ENCODE measurements at places on chromosomes 13 and 19. TPM values are rescaled to one million over a fixed set of nuclear protein-coding genes. Genes with fewer than 3 reads are reported as not detected.
A peak's percentile ranks its signal among the peaks of the same experiment; 100 is the strongest.

Gene CPB2
- polyA plus RNA-seq: not detected

Gene SLC35E1
- 17.8 TPM for polyA plus RNA-seq

Gene GPR4
- polyA plus RNA-seq: 3.8 TPM

Gene MAN2B1
- polyA plus RNA-seq: 44.5 TPM

Gene CLEC17A
- polyA plus RNA-seq: not detected

Gene UHRF1
- polyA plus RNA-seq: 0.67 TPM

Gene UQCR11
- polyA plus RNA-seq: 261 TPM

Gene ZNF177
- polyA plus RNA-seq: not detected

GRCh38 chr19:47641891-47642485 lies 33.1 kb downstream of the BICRA start:
- peaks cover 2% of the 10 kb centered on the region for H3K36me3 ChIP-seq
- no peak for DNase-seq
- no peak overlapping the region for H3K4me3 ChIP-seq
- H3K4me1 ChIP-seq: no peaks in the 10 kb centered on the region

GRCh38 chr19:19575411-19575810 lies 37.3 kb downstream of the CILP2 start:
- no peak overlapping the region for H3K4me3 ChIP-seq
- H3K4me1 ChIP-seq: no peaks in the 10 kb centered on the region
- no peak overlapping the region for H3K27ac ChIP-seq

DNA sequence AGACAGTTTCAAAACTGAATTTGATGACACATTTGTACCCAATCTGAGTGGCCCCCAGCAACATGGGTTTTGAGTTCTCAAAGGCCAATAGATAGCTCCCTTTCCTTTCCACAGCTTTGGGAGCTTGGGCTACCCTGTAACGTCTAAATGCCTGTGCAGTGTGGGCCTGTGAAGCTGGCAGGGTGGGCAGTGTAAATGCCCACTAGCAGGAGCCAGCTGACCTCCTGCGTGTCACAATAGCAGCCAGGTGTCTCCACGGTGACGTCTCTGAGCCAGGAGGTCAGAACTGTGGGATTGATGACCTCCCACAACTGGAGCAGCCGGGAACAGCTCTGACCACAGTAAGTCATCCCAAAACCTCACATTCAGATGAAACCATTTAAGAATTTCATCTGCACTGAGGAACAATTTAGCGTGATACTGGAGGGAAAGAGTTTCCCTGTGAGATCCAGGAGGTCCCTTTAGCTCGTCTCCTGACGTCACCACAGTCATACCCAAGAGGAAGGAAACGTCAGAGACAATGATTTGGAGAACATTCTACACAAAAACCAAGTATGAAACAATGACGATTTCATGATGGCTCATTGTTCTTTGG lies at the start of gene IPO5:
TSS of gene IPO5 (plus strand) at position 300 of the 595 bp plus-strand sequence. CDS start 23,022 bp downstream, outside the sequence.
- H3K4me3 ChIP-seq: no peak within 1 kb of the TSS
- H3K36me3 ChIP-seq: no peaks in the 10 kb centered on the region
- DNase-seq: no peak
- H3K27me3 ChIP-seq: no peaks in the 10 kb centered on the region

GRCh38 chr13:40927929-40928328 lies 91.2 kb downstream of the ELF1 start:
- peaks cover 28% of the 10 kb centered on the region for H3K36me3 ChIP-seq
- H3K27me3 ChIP-seq: no peaks in the 10 kb centered on the region
- no peaks in the 10 kb centered on the region for H3K4me1 ChIP-seq
- DNase-seq: no peak

GRCh38 chr13:76762721-76763120 lies 123.5 kb downstream of the KCTD12 start:
- H3K27me3 ChIP-seq: no peaks in the 10 kb centered on the region
- no peak overlapping the region for H3K4me3 ChIP-seq
- no peaks in the 10 kb centered on the region for H3K4me1 ChIP-seq
- no peak for DNase-seq
- H3K27ac ChIP-seq: no peak overlapping the region
- no peaks in the 10 kb centered on the region for H3K36me3 ChIP-seq

DNA sequence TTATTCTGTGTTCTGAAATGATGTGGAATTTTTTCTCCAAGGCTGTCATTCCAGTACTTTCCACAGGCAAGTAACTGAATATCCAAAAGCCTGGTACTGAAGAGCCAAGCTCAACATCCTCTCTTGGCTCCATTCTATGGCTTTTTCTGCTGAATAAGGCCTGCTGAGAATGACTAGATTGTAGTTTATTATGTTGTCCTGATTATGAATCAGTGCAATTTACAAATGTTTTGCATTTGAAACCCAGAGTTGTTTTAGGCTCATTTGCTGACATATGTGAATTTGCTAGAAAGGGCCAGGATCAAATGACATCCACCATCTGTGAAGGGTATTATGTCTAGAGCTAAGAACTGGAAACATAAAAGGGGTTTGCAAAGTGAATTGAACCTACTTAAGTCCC lies 596.6 kb downstream of the KCTD12 start:
- no peak for DNase-seq
- no peak overlapping the region for H3K27ac ChIP-seq
- H3K27me3 ChIP-seq: no peaks in the 10 kb centered on the region

GRCh38 chr19:30851646-30852045 lies 479.5 kb downstream of the ZNF536 start:
- H3K4me1 ChIP-seq: no peaks in the 10 kb centered on the region
- no peak for DNase-seq
- H3K27me3 ChIP-seq: no peaks in the 10 kb centered on the region
- H3K36me3 ChIP-seq: no peaks in the 10 kb centered on the region
- no peak overlapping the region for H3K27ac ChIP-seq

DNA sequence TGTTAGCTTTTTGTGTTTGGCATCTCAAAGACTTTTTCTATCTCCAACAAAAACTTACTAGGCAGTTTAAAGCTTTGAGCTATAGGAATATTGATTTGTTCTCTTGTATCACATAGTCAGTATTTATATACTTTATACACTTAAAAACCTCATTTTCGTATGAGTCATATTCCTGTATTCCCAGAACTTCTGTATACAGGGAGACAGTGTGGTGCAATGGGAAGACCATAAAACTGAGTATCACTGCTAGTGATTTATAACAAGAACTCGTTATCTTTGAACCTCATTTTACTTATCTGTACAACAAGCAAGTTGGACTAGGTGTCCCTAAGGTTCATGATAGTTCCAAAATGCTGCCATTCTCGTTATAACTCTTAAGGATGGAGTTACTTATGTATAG lies 6.3 kb downstream of the GPR180 start:
- H3K36me3 ChIP-seq: no peaks in the 10 kb centered on the region
- H3K27me3 ChIP-seq: no peaks in the 10 kb centered on the region
- no peak overlapping the region for H3K27ac ChIP-seq

DNA sequence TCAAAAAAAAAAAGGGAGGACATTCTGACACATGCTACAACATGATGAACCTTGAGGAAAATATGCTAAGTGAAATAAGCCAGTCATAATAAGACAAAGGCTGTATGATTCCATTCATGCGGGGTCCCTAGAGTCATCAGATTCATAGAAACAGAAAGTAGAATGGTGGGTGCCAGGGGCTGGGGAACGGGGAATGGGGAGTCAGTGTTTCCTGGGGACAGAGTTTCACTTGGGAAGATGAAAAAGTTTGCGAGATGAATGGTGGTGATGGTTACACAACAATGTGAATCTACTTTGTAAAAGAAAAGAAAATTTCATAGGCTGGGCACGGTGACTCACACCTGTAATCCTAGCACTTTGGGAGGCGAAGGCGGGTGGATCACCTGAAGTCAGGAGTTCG lies 6.1 kb upstream of the CLEC4G start:
- no peak for DNase-seq
- H3K36me3 ChIP-seq: no peaks in the 10 kb centered on the region
- peaks cover 4% of the 10 kb centered on the region for H3K27me3 ChIP-seq
- H3K27ac ChIP-seq: no peak overlapping the region
- no peaks in the 10 kb centered on the region for H3K4me1 ChIP-seq
- no peak overlapping the region for H3K4me3 ChIP-seq

- H3K36me3 ChIP-seq: peaks cover 46% of the 10 kb centered on the region
- H3K4me1 ChIP-seq: peaks cover 2% of the 10 kb centered on the region
- H3K27ac ChIP-seq: no peak overlapping the region
- DNase-seq: no peak
- H3K4me3 ChIP-seq: no peak overlapping the region
Measured at GRCh38 chr13:99208845-99209527, 8.3 kb downstream of the UBAC2 start.

GRCh38 chr19:11198769-11199424 lies 1.6 kb upstream of the KANK2 start:
- H3K4me3 ChIP-seq: no peak overlapping the region
- H3K4me1 ChIP-seq: peaks cover 2% of the 10 kb centered on the region
- no peaks in the 10 kb centered on the region for H3K27me3 ChIP-seq
- no peak for DNase-seq

- no peaks in the 10 kb centered on the region for H3K36me3 ChIP-seq
- no peaks in the 10 kb centered on the region for H3K27me3 ChIP-seq
- peak; percentile 62 for DNase-seq
- no peak overlapping the region for H3K27ac ChIP-seq
Measured at GRCh38 chr13:80131204-80131603, 209.7 kb downstream of the SPRY2 start.

GRCh38 chr13:27981006-27981708 lies 7.3 kb downstream of the URAD start:
- no peaks in the 10 kb centered on the region for H3K36me3 ChIP-seq
- peak overlapping the region; percentile 97 for H3K27ac ChIP-seq
- H3K4me1 ChIP-seq: no peaks in the 10 kb centered on the region
- DNase-seq: no peak
- H3K4me3 ChIP-seq: peak overlapping the region; percentile 90

- no peaks in the 10 kb centered on the region for H3K36me3 ChIP-seq
- peaks cover 53% of the 10 kb centered on the region for H3K4me1 ChIP-seq
- H3K27me3 ChIP-seq: no peaks in the 10 kb centered on the region
- peak overlapping the region; percentile 15 for H3K27ac ChIP-seq
- peak; percentile 20 for DNase-seq
Measured at GRCh38 chr19:38389101-38389925, 816 bp downstream of the SPRED3 start.

DNA sequence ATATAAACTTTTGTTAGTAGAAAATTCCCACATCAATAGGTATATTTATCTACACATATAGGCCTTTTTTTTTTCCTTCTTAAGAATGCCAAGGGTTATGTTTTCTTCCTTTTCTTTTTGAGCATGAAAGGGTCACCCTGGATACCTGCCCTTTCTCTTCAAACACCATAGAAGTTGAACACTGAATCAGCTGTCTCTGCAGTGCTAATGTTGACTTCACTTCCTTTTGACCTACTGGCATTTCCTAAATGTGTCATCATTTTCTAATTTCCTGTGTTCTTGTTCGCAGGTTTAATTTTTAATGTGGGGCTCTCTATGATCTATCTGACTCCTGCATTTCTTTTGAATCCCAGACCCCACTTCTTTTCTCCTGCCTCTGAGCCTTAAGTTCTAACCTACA lies 532.0 kb downstream of the GPC6 start:
- no peaks in the 10 kb centered on the region for H3K4me1 ChIP-seq
- H3K27me3 ChIP-seq: no peaks in the 10 kb centered on the region
- DNase-seq: no peak
- H3K27ac ChIP-seq: no peak overlapping the region

All from small intestine (tissue), 16 donors.